ENCODE measurements at places on chromosomes 13 and 19.

GRCh38 chr19:5339950-5340636 is 519 bp downstream of the PTPRS start:
- no peak for DNase-seq

- no peak for DNase-seq
Observed at GRCh38 chr19:46579361-46579879, 21.7 kb upstream of the CALM3 start.

- DNase-seq = no peak
Observed at GRCh38 chr13:113098162-113098732, 7.3 kb upstream of the F7 start.

DNA sequence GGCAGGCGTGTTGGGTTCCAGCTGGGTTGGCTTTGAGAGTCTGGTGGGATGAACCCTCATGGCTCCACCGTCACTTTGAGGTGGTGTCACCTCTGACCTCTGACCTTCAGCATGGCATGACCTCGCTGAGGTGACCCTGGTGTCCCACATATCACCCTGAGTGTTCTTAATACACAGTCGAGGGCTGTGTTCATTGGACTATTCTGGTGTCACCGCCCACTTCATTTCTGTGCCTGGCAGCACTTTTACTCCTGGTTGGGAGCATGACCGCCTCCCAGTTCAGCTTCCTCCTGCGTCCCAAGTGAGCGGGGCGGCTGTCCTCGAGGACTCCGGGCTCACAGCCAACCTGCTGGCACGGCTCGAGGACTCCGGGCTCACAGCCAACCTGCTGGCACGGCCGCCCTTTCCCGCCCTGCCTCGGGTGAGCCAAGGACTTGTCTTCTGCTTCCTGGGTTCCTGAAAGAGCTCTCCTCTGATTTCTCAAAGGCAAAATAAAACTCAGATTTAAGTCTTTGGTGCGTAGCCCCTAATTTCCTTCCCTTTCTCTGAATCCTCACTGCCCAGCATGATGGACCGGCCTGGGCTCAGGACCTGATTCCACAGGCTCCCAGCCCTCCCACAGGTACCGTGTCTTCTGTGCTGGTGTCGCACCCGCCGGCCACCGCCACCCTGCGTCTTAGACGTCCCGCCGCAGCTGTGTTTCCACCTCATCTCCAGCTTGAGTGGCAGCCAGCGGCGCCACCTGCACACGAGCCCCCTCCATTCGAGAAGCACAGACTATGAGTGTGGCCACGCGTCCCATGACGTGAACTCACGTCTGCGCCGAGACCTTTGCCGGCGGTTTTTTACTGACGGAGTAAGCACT is 10.4 kb downstream of the ATP4B start:
- no peak for DNase-seq

DNA sequence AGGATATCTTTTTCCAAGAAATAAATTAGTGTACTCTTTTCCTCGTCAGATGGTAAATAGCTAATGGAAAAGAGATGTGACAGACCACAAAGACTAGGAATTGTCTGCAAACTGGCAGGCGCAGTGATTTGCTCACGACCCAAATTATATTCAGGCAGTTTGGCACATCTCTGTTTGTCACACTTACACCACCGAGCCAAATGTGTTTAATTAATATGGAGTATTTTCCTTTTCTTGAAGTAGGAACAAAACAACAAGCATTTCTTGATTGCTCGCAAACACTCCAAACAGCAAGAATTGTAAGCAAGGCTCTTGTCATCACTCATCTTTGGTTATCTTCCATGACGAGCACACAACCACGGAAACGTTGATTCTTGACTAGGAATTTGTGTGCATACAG is 884.2 kb downstream of the PCDH9 start:
- no peak for DNase-seq

- no peak for DNase-seq
Observed at GRCh38 chr13:96795670-96796069, 198.6 kb downstream of the OXGR1 start.

- DNase-seq = no peak
Observed at GRCh38 chr13:38970380-38971051, 20.1 kb downstream of the STOML3 start.

DNA sequence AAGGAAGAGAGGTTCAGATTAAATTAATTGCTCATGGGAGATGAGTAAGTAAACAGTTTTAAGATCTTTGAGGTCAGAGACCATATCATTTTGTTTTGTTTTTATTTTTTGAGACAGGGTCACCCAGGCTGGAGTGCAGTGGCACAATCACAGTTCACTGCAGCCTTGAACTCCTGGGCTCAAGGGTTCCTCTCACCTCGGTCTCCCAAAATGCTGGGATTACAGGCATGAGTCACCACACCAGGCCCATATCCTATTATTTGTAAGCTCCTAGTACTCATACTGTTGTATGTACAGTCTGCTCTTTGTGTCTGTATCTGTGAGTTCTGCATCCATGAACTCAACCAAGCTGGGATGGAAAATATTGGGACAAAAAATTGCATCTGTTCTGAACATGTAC is 6.0 kb upstream of the RASL11A start:
- DNase-seq = no peak
